ENCODE measurements at places on chromosomes 3 and 15.

GRCh38 chr3:172622156-172622555 is 88.7 kb downstream of the NCEH1 start:
- DNase-seq, result no peak

DNA sequence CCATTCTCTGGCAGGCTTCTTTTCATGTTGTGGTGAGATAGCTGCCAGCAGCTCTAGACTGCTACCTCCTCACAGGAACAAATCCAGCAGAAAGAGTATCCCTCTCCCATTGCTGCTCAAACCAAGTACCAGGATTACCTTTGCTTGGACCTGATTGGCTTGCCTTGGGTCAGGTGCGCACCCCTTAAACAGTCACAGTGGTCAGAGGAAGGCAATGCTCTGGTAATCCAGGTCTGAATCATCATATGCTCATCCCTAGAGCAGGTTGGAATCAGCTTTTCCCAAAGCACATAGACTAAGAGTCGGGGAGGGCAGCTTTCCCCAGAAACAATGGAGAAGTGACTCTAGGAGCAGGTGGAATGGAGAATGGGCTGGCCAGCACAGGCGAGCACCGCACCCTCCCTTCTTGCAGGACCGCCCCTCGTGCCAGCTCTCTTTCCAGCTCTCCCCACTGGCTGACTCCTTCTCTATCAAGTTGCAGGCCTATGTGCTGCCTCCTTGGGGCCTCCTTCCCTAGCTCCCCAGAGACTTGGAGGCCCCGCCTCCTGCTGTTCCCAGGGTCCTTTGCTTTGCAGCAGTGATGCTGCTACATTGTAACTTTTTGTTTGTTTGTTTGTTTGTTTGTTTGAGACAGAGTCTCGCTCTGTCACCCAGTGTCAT is 29.9 kb upstream of the ADPGK start:
- no peak for DNase-seq

GRCh38 chr15:80308002-80308401 is 56.0 kb upstream of the CTXND1 start:
- no peak for DNase-seq

DNA sequence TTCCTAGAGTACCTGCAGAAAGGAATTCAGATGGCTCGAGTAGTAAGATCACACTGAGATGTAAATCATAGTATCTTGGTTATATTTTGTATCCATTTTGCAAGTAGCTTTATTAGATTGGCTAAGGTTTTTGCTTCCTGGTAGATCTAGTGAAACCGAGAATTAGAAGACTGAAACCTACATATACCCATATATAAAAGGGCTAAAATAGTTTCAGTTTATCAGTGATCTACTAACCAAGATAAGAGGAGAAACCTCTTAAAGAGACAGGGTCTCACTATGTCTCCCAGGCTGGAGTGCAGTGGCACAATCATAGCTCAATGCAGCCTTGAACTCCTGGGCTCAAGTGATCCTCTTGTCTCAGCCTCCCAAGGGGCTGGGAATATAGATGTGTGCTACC is 135.3 kb downstream of the PCCB start:
- DNase-seq, result no peak

GRCh38 chr15:97993310-97993738 is 32.8 kb downstream of the ARRDC4 start:
- no peak for DNase-seq

GRCh38 chr3:60445446-60445845 is 805.8 kb downstream of the FHIT start:
- DNase-seq, result no peak

DNA sequence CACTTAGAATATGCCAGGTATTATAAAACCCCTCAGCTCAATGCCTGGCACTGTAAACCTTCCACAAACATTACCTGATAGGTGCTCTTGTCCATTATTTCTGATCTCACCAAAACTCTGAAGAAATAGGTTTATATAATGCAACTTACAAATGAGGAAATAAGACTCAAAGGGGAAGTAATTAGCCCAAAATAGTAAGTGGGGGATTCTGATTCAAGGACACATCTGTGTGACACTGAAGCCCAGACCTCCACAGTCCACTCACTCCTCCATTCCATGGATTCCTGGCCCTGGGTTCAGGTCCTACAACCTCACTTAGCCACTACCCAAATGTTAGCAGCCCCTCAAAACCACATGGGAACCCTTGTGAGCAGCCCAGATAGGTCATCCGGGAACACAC is 49.9 kb downstream of the TRANK1 start:
- DNase-seq, result no peak

- DNase-seq, result no peak
Observed at GRCh38 chr3:143654906-143655305, 193.4 kb downstream of the SLC9A9 start.

DNA sequence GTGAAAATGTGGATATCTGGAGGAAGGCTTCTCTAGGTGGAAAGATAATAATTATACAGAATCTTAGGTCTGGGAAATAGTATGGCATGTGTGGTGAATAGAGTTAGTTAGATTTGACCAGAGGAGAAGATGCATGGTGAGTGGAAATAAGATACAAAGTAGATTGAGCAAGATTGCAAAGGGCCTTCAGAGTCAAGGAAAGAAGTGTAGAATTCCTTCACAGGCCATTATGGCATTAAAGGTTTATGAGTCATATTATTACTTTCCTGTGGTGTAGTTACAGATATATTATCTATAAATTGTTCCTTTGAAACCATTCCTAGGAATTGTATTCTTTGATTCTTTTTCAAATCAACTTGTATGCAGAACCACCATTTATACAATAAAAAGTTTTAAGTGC is 660.3 kb downstream of the SI start:
- no peak for DNase-seq

GRCh38 chr3:122973893-122974615 is 53.5 kb downstream of the SEMA5B start:
- DNase-seq, result no peak

DNA sequence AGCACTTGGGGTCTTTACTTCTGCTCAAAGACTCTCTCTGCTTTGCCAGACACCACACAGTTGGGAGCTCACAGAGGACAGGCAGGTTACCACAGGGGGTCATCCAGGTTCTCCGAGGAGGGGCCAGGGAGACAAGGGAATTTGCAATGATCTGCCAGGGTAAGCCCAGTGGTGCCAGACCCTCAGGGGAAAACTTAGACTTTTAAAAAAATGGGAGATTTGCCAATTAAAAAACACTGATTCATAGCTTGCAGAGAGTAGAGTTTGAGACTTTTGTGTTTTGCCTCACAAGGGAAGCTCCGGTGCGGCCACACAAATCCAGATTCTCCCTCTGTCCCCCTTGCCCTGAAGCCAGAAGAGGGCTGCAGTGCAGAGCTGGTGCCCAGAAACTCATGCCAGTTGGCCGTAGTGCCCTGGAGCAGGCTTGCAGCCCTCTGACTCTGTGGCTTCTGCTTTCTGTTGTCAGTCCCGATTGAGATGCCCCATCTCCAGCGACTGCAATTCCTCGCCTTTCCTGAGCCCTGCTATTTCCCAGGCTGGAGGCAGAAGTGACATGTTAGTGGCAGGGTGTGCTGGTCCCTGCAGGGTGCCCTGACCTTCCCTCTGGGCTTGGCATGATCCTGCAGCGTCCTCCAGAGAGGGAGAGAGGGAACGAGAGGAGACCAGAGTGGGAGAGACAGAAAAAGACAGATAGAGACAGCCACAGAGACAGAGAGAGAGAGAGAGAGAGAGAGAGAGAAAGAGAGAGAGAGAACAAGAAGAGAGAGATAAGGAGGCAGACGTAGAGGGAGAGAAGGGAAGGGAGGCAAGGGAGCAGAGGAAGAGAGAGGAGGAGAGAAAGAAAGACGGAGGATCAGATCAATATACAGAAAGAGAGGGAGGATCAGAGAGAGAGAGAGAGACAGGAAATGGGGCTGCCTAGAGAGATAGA is 46.0 kb downstream of the RHCG start:
- DNase-seq, result no peak

- DNase-seq, result no peak
Observed at GRCh38 chr15:53918180-53919079, 59.8 kb upstream of the UNC13C start.

GRCh38 chr3:184954251-184954650 is 142.3 kb downstream of the VPS8 start:
- no peak for DNase-seq

DNA sequence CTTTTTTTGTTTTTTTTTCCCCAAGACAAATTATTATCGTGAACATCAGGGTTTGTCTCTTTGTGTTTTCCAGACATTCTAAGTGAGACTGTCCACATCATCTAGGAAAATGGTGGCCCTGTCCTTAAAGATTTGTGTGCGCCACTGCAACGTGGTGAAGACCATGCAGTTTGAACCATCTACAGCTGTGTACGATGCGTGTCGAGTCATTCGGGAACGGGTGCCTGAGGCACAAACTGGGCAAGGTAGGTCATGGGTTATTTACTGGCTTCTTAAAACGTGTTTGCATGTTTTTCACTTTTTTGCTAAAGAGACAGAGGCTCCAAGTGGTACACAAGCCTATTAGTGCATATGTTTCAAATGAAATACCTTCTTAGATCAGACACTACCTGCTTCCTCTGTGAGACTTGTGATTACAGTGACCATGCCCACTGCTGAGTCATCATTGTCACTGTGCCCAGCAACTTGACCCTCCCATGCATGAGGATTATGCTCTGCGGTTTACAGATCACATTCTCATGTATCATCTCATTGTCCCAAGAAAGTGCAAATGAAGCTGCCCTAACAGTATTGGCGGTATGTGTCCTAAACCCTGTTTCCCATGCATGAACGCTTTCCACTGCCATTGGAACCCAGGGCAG is 395.2 kb upstream of the TPM1 start:
- DNase-seq, result no peak

- DNase-seq, result no peak
Observed at GRCh38 chr3:14376348-14377043, 25.9 kb upstream of the SLC6A6 start.

GRCh38 chr3:12755754-12756153 is 3.3 kb downstream of the TMEM40 start:
- DNase-seq, result no peak

GRCh38 chr15:32803631-32804030 is 85.8 kb downstream of the GREM1 start:
- DNase-seq, result no peak

DNA sequence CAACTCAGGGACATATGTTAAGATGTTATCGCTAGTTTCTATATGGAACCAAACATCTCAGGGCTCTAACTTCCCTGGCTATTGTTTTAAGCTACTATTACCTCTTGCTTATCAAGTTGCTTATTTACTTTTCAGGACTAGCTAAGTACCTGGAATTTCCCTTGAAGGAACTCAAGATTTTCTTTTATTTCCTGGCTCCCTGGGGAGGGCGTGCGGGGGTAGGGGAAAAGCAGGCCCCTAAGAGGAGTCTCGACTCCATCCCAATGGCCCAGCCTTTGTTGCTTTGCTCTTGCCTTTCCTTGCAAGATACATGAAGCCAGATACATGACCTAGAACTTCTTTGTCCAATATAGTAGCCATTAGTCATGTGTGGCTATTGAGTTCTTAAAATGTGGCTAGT is 76.9 kb upstream of the STXBP5L start:
- DNase-seq, result no peak

GRCh38 chr3:37256447-37256846 is 82.1 kb upstream of the LRRFIP2 start:
- DNase-seq, result no peak

DNA sequence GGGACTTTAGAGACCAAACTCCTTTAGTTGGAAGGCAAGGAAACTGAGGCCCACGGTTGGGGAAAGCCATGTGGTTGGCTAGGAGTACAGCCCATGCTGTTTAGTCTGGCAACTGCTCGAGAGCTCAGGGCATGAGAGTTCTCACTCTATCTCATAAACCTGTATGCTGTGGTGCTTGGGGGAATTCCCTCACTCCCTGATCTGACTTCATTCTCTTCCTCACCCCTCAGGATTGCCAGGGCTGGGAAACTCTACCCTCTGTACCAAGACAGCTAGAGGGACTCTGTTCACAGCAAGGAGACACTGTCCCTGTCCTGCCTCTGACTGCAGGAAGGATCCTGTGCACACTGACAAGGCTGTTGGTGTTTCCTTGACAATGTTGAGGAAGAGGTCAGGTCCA is 230.2 kb downstream of the ZNF621 start:
- DNase-seq, result no peak

DNA sequence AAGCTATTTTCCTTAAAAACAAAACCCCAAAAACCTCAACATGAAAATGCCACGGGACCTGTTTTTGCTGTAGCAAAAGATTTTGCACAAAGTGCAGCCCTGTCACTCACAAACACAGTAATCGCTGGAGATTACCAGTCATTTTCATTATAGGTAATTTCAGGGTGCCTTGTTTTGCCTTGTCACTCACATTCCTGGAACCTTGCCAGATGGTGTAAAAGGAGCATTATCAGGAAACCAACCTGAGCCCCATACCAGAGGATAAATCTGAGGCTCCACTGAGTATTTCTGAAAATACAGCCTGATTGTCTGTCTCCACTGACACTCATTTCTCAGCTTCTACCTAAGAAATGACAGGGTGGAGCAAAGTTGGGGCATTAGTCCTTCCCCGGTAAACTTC is 791.3 kb upstream of the LMCD1 start:
- DNase-seq, result no peak

GRCh38 chr3:1131166-1131565 is 38.3 kb downstream of the CNTN6 start:
- no peak for DNase-seq

DNA sequence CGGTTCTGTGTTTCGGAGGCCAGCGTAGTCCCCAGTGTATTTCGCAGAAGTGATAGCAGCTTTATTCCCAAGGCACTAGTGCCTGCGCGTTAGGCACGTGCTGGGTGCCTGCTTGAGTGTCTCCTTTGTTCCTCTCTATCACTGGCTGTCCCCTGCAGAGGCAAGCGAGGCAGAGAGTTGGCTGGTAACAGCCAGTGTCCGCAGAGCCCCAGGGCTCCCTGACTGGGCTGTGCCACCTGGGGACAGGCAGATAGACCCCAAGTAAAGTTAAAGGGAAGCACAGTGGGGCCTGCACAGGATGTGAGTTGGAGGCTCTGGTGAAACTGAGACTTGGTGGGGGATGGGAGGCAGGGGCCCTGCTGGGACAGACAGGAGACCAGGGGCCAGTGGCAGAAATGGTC is 50.7 kb downstream of the APBA2 start:
- DNase-seq, result no peak

GRCh38 chr3:98730338-98730737 is 32.8 kb upstream of the ST3GAL6 start:
- no peak for DNase-seq
